GM18507 (cell line): ENCODE measurements at places on chromosomes 5 and 9.

DNA sequence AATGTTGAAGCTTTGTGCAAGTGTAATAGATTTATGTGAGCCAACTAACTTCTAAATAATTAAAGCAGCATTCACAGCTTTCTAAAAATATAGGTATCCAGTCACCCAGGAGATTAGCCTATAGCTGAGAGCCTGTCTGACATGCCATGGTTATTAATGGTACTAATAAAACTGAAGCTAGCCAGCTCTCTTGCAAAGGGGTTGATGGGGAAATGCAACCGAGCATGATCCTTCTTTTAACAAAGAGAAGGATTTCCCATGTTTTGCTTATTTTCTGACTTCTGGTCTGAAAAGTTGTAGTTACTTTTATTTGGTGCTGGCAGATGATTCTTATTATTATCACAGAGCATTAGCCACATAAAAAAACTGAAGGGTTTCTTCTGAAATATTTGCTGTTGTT, 488.7 kb upstream of the CYLC2 start:
- no peak for DNase-seq

- no peak for DNase-seq
These were observed 47.6 kb upstream of the MACIR start for GRCh38 chr5:103210952-103211351.

DNA sequence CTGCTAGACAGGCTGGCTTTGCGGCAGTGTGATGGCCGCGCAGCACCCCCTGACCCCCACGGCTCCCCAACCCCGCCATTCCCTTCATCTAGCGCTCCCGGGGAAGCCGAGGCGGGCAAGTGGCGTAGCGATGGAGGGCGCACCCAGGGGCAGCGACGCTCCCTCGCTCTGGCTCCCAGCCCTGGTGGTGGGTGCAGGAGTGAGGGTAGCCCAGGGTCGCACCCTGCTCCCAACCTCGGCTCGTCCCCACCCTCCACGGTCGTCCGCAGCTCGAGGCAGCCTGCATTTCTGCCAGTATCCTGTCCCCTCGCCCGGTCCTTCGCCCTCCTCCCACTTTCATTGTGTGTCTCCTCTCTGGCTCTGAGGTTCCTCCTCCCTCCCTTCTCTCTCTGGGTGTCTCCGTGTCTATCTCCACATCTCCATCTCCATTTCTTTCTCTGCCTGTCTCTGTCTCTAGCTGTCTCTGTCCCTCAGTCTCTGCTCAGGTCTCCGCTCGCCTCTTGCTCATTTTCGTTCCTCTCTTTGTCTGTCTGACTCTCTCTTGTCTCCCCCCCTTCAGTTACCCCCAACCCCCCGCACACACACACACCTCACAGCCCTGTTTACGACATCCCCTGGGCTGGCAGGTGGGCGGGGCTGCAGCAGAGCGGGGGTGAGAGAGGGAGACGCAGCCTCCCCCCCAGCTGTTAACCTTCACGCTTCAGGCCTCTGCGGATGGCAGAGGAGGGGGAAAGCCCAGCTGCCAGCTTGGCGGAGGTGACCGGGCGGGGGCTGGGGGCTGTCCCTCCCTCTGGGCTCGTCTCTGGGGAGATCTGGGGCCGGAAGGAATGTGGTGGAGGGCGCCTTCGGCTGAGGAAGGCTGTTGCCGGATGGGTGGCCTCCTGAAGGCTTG, 48.7 kb upstream of the PSD2 start:
- peak; percentile 51 for DNase-seq

DNA sequence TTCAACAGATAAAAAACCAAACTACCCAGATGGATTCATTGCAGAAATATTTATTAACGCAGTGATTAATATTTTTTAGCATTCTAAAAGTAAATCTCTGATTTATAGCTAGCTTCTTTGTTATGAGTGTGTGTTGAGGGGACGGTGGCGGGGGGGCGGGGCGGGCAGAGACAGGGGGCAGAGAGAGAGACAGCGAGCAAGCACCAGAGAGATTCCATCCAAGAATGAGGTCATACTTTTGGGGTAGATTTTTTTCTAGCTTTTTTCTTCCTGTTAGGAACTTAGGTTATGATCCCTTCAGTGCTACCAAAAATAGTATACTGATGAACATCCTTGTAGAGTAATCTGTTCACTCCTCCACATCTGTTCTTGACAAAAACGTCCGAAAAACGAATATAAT, 500 bp upstream of the ZNF883 start:
- DNase-seq = no peak

- DNase-seq = no peak
These were observed 179.8 kb downstream of the ROR2 start for GRCh38 chr9:91770229-91770628.

DNA sequence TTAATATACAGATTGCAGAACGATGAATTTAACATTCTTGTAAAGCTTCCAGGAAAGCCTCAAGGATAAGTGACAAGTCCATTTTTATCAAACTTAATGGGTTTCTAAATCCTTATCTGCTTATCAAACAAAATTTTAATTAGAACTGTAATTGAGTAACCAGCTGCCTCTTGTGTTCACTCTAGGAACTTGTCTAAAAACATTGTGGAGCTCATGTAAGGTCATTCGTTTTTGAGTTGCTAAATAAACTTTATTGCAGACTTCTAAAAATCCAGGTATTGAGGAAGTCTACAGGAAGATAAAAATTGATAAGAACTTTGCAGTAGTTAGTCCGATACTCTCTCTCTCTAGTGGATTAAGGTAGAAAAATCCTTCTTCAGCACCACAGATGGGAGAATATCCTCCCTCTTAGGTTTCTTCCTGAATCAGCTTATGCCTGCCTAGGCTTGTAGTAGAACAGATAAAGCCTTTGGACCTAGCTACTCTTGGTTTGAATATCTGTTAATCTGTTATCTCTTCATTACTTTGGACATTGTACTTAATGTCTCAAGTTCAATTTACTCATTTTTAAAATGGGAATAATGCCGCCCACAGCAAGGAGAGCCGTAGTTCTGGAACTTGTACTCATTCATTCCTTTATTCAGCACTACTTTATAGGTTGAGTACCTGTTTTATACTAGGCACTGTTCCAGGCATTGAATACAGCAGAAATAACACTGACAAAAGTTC, 60.0 kb upstream of the DHFR start:
- no peak for DNase-seq

DNA sequence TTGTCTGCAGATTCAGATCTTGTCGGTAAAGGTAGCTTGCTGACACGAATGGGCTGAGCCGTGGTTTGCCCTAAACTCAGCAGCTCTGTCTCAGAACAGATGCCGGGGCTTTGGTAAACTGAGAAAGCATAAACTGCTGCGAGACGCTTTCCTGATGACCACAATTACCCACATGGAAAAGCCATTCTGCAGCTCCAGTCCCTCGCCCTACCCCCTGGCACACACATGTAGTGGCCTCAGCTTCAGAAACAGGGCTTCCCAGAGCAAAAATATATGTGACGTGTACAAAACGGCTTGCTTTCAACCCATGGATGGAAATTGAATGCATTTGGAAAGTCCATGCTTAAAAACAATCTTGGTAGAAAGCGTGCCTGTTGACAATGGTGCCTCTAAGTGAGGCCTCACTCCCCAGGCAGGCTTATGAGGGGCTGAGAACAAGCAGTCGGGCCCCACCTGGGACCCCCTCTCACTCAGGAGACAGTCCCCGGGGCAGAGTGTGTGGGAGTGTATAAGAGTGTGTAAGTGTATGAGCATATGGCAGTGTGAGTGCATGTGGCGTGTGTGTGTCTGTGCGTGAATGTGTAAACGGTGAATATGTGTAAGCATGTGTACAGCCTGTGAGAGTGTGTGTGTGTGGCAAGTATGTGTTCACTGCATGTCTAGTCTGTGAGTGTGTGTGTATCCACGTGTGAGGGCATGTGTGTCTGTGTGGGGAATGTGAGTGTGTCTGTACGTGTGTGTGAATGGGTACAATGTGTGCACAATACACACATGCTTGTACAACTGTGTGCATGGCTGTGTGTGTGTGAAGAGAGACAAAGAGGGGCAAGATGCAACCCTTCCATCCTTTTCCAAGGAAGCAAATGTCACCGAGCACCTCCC, 88.2 kb upstream of the SMIM23 start:
- no peak for DNase-seq

DNA sequence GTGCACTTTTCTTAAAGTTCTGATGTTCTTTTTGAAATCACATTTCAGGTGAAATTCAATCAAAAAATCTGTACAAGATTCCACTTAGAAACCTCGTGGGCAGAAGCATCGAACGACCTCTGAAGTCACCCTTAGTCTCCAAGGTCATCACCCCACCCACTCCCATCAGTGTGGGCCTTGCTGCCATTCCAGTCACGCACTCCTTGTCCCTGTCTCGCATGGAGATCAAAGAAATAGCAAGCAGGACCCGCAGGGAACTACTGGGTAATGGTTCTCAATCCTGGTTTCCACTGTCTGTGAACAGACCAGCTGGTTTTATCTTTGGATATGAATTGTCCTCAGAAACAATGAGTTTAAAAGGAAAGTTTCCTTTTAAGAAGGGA, 8.1 kb upstream of the SLC2A8 start:
- no peak for DNase-seq

- DNase-seq = no peak
These were observed 183.1 kb downstream of the TRIO start for GRCh38 chr5:14326035-14326903.

GRCh38 chr9:93918061-93918460, 37.1 kb downstream of the BARX1 start:
- DNase-seq = no peak

GRCh38 chr9:111003182-111003581, 35.1 kb downstream of the LPAR1 start:
- no peak for DNase-seq

DNA sequence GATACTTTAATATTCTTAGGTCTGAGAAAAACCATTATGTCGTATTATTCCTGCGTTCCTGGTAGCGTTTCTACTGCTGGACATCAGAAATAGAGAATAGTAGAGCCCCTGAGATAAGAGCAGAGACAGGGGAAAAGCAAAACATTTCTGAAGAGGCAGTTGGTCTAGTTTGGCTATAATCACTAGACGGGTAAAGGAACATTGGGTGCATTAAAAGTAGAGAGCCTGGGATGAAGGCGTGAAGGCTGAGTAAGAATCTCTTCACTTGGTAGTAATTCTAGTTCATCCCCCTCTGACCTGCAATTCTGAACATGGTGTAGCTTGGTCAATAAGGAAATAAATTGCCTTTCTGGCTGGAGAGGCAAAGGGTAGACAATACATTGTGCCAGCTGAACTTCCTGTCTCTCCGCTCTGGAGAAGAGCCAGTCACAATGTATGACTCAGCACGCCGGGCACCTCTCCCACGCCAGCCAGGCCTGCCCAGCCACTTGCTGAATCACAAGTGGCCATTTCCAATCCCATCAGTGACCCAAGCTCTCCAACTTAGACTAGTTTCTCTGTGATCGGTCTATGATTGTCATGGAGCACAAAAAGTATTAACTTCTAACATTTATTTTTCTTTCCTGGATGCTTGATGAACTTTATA, 75.4 kb downstream of the STK32A start:
- DNase-seq = no peak

DNA sequence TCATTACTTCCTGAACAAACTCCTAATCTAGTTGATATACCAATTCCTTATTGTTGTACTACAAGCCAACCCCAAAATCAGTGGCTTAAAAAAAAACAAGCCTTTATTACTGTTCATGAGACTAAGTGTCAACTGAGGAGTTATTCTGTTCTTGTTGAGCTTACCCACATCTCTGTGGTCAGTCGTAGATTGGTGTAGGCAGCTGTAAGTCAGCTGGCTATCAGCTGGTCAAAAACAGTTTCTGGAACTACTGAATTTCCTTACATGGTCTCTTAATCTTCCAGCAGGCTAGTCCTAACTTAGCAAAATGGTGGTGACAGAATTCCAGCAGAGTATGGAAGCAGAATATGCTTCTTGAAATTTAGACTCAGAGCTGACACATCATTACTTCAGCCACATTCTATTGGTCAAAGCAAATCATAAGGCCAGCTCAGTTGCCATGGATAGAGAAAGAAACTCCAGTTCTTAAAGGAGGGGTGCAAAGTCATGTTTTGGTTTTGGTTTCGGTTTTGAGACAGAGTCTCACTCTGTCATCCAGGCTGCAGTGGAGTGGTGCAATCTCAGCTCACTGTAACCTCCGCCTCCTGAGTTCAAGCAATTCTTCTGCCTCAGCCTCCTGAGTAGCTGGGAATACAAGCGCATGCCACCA, 386.1 kb upstream of the MPDZ start:
- DNase-seq = no peak

- no peak for DNase-seq
These were observed 53.3 kb upstream of the ANGPTL2 start for GRCh38 chr9:127175764-127176163.

DNA sequence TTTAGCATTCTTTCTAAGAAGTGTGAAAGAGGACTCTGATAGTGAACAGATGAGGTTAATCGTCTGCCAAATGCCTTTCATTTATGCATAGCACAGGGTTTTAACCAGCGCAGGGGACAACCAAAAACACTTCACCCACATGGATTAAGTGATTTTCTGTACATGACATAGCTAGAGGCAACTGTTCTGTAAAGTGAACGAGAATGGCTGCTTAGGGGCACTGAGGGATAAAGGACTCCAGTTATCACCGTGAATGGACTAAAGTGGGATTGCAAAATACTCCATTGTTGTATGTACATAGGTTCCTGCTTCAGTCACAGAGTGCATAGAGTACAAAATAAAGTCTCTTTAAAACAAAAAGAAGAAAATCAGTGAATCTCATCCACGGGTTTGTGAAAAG, 456.8 kb downstream of the DMAC1 start:
- no peak for DNase-seq

- peak; percentile 78 for DNase-seq
These were observed at the start of gene SQSTM1 for GRCh38 chr5:179820483-179821297. TSS of gene SQSTM1 (plus strand) at chr5:179820905. CDS start at chr5:179820937, 32 bp downstream.

DNA sequence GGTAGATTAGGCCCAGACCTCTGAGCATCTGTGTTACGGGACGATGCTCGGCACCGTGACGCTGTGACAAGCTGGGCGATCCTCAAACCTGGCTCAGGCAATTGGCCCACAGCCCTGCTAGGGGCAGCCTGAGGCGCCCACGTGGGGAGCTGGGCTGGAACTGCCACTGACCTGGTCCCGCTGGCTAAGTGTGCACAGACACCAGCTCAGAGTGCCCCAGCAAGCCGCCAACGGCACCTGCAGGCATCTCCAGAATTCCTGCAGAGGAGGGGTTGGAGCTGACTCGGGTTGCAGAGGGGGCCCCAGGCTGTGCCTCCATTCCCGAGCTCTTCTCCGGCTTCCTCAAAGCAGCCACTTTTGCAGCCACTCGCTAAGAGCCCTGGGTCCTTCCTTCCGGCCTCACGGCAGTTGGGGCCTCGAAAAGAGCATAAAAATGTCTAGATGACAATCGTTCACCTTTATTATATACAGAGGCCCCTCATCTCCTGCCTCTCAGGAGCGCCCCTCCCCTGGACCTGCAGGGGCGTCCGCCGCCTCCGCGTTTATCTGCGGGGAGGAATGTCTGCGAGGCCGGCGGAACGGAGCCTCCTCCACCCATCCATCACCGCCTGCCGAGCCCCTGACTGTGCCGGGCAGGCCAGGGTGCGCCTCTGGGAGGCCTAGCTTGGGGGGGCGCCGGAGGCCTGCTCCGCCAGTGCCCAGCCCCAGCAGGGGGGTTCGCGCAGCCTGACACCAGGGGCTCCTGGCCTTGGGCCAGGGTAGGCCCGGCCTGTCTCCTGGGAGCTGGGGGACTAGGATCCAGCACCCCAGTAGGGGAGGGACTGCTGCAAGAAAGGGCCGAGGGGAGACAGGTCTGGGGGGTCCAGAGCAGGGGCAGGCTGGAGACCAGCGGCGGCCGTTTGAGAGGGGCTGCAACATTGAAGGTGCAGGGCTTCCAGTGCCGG, 144.9 kb downstream of the BARX1 start:
- DNase-seq = no peak
